Pancreas (tissue), 10 donors: ENCODE measurements at places on chromosomes 5 and 9. TPM values are rescaled to one million over a fixed set of nuclear protein-coding genes. Genes with fewer than 3 reads are reported as not detected.

OTP gene
- not detected for polyA plus RNA-seq

BRD3 gene
- polyA plus RNA-seq: 9.0 TPM

MZB1 gene
- polyA plus RNA-seq: 0.28 TPM

HAPLN1 gene
- polyA plus RNA-seq: 0.02 TPM

GABBR2 gene
- not detected for polyA plus RNA-seq

KCTD16 gene
- 0.99 TPM for polyA plus RNA-seq

GPR151 gene
- polyA plus RNA-seq: not detected

FAM81B gene
- polyA plus RNA-seq: 0.27 TPM

PCDHB12 gene
- polyA plus RNA-seq: 1.3 TPM

DNA sequence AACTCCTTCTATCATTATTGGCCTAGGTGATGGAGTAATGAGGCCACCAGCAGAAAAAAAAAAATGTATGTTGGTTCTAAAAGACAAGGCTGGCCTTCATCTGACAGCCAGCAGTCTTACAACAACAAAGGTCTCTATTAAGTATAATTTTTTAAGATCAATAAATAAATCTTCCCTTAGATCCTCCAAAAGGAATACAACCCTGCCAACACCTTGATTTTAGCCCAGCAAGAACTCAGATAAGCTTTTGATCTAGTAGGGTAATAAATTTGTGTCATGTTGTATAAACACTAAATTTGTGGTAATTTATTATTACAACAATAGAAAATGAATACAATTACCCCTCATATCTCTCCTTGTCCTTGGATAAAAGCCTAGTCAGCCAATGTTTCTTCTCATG, 633.2 kb upstream of the FAM174A start:
- DNase-seq: no peak

DNA sequence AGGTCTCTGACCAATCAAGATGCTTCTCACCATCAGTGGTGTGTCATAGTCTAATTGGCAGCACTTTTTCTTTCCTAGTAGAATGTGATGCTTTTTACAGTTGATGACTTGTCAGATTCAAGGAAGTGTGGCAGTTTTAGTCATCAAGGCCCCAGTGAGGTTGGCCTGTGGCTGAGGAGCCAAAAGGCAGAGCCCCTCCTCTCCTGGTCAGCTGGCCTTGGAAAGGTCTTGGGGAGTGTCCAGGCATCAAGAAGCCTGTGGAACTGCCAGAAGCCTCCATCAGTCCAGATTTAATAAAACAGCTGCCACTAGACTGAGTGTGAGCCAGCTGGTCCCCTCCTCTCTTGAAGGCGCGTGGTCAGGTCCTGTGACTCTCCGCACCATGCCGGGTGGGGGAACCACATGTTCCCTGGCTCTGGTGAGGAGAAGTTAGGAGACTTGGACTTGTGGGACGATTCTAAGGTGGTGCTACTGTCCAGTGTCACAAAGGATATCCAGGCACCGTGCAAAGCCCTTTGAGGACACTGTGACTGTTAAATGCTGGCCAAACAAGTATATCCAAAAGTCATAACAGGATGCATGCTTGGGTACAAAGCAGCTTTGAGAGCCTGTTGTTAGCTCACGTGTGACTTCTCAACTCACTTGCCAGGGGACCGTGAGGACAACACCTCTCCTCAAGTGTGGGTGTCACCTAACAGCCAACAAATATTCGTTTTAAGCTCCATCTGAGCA, 6.1 kb upstream of the ANGPTL2 start:
- DNase-seq: no peak

DNA sequence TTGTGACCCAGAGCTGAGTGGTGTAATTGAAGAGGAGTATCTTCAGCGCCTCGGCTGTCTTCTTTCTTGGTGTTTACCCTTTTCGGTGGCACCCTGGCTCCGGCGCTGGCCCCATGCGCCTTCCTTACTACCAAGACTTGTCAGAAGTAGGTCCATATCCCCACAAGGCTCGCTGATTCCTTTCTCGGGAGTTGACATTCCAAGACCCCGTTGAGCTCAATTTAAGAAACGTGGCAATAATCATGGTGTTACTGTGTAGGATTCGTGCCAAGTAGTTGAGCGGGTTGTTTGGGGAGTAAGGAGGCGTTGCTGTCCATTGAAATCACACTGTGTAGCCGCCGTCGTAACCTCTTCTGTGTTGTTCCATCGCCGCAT, 795 bp downstream of the NDUFAF2 start:
- peak; percentile 68 for DNase-seq

DNA sequence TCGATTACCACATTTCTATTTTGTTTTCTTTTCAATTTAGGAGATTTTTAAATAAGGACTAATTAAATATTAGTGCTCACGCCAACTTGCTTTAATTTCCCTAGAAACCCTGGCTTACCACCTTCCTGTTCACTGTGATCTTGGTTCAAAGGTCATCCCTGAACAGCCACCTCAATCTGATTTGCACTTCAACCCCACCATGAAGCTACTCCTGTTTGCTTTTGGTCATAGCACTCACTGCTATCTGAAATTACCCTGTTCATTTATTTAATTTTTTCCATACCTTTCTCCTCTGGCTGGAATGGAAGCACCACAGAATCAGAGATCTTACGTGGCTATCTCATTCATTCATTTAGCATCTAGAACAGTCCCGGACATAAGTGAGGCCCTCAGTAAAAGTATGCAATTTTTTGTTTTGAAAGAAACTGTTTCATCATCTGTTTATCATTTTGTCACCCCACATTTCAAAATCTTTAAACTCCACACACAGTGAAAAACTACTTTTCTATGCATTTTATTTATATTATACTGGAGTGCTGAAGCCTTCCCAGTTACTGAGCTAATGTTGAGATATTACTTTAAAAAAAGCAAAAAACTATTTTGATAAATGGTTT, 17.2 kb upstream of the ADAMTSL1 start:
- no peak for DNase-seq

- peak; percentile 50 for DNase-seq
These were observed 17.1 kb upstream of the NRARP start for GRCh38 chr9:137319011-137319738.

DNA sequence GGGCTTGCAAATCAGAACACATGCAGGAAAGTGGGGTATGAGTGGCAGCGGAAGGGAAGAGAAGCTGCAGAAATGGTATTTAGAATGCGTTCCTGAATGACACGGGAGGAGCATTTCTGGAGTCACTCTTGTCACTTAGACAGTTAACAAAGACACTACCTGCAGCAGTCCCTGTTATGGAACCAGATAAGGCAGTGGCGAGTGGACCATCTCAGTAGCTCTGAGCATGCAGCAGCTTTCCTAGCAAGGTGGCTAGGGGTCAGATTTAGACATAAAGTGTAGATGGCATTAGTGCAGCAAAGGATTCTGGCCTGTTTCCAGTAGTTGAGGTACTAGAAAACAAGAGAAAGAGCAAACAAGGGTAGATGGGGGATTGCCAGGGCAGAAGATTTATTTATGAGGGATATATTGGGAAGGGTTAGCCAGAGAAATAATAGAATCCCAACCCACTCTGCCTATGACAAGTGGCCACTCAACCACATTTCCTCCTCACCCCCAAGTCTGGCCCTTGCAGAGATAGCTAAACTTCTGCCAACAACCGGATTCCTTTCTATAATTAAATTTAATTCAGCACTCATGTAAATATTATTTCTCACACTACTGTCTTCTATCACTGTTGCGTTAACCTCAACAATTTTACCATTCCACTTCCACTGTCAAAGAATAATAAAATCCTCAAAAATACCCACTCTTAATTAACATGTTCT, 201.6 kb downstream of the DCP2 start:
- no peak for DNase-seq

GRCh38 chr9:119537138-119537537, 167.9 kb upstream of the BRINP1 start:
- DNase-seq: no peak

DNA sequence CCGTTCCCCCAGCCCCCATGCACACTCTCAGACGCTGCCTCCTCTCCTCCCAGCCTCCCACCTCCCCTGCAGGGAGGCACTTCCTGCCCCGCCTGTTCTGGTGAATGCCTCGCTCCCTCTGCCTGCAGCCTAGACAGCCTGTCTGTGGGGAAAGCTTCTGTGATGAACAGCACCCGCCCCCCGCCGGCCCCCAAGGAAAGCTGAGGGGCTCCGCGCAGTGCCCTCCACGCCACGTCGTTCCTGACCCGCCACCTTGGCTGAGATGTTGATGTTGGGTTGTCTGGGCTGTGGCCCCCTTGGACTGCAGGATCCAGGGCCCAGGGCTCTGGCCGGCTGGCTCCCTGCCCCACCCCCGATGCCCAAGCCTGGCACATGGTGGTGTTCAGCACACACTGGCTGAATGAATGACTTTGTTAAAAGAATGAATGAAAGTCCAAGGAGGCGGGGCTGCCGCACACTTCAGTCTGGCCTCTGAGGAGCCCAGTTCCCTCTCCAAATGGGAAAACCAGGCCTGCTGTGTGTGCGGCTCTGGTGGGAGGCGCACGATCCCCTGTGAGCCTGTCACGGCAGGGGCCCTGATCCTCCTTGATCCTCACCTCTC, 2.1 kb upstream of the MYMK start:
- no peak for DNase-seq

DNA sequence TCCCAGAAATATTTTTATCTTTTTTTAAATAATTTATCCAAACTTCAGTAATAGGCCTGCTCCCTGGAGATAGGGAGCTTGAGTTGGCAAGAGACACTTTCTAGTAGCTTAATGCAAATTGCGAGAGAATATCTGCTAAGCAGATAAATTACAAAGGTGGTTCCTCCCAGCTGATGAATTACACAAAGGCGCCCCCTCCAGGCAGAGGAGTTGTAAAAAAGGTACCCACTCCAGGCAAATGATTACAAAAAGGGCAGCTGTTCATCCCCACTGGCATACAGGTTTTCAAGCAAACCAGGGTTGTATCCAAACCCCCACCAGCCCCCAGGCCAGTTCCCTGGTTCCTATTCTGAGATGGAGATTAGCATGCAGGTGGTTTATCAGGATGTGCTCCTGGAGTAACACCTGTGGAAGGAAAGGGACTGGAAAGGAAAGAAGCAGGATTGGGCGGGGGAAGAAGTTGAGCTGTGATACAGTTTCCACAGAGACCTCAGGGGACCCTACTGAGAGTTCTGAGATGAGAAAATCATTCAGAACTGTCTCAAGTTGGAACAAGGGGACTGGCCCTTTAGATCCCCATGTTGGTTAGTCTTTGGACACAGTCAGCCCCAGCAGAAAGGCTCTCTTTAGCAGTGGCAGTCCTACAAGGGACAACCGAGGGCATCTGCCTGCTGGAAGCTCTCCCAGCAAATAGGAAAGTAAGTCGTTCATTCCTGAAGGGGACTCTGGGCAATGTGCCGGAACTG, 25.5 kb downstream of the ESM1 start:
- no peak for DNase-seq

GRCh38 chr9:30078195-30078594, 2306.2 kb upstream of the ACO1 start:
- DNase-seq: no peak

GRCh38 chr9:70134360-70134759, 90.7 kb downstream of the MAMDC2 start:
- DNase-seq: no peak

- no peak for DNase-seq
These were observed 273.8 kb upstream of the TARS1 start for GRCh38 chr5:33166948-33167347.

DNA sequence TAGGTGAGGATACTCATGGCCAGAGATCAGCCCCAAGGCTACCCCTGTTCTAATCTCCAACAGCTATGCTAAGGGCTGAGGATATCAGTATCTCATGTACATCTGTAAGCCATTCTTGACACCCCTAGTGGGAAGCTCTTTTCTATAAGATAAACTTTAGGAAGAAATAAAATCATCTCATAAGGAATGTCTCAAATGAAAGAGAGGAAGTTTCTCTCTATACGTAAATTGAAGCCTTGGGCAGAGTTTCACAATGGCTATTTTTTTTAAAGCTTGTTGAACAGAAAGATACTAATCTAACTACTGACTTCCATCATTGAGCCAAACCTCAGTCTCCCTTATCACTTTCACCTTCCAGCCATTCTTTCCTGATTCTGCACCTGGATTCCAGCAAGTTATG, 405.7 kb downstream of the PRR16 start:
- no peak for DNase-seq

DNA sequence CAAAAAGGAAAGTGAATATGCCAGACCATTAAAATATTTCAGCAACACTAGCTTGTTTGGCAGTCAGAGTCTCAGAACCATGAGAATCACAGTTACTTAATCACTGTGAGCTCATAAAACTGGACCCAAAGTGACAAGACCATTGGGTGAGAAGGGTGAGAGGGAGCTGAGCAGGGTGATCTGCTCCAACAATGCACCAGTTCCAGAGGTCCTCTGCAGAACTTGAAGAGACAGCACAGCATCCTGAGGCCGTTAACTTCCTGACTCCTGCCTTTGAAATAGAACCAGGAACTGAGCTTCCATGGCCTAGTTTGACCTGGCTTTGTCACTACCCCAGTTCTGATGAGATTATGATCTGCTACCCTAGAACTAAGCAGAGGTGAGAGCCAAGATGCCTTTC, 57.4 kb downstream of the NFIB start:
- no peak for DNase-seq

DNA sequence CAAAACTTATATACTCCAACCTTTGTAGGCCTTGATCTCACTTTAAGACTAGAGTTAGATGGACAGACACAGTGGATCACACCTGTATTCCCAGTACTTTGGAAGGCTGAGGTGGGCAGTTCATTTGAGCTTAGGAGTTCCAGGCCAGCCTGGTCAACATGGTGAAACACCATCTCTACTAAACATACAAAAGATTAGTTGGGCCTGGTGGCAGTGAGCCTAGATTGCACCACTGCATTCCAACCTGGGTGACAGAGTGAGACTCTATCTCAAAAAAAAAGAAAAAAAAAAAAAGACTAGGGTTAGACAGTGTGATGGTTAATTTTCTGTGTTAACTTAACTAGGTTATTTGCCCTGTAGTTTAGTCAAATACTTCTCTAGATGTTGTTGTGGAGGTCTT, 74.1 kb downstream of the CFAP95 start:
- no peak for DNase-seq

DNA sequence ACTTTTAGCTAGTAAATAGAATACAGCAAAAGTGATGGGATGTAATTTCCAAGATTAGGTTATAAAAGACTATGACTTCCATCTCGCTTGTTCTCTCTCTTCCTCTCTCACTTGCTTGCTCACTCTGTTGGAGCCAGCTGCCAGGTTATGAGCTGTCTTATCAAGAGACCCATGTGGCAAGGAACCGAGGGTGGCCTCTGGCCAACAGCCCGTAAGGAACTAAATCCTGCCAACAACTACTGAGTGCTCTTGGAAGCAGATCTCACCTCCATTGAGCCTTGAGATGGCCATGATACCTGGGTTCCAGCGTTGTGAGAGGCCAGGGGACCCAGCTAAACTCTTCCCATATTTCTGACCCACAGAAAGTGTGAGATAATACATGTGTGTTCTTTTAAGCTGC, 636.1 kb downstream of the ACTL7B start:
- DNase-seq: peak; percentile 25

DNA sequence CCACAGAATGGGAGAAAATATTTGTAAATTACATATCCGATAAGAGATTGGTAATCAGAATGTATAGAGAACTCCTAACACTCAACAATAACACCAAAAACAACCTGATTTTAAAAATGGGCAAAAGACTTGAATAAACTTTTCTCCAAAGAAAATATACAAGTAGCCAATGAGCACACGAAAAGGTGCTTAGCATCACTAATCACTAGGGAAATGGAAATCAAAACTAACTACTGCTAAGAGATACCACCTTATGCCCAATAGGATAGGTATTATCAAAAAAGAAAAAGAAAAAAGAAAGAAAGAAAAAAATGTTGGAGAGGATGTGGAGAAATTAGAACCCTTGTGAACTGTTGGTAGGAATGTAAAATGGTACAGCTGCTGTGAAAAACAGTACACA, 212.1 kb downstream of the TLR4 start:
- DNase-seq: no peak

- no peak for DNase-seq
These were observed 150.5 kb downstream of the SNX18 start for GRCh38 chr5:54668096-54668495.
